ENCODE measurements at places on chromosomes 16 and 17.

DNA sequence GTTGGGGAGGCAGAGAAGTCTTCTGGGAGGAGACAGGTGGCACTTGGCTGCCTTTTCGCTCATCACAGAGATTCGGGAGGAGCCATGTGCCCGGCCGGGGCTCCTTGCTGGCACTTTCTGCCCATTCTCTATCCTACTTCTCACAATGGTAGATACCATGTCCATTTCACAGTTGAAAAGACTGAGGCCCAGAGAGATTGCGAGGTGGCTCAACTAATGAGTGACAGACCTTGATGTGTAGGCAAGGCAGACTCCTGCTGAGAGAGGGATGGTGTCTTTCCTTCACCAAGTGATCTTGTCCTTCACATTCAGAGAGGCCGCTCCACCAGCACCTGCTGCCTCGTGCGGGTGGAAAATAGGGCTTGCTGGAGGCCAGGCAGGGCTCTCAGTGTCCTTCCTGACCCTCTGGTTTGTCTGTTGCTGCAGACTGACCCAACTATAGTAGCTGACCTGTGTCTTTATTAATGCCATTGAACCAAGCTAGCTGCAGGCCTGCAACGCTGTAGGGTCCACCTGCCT is 42.1 kb downstream of the MPRIP start:
- DNase-seq: no peak

DNA sequence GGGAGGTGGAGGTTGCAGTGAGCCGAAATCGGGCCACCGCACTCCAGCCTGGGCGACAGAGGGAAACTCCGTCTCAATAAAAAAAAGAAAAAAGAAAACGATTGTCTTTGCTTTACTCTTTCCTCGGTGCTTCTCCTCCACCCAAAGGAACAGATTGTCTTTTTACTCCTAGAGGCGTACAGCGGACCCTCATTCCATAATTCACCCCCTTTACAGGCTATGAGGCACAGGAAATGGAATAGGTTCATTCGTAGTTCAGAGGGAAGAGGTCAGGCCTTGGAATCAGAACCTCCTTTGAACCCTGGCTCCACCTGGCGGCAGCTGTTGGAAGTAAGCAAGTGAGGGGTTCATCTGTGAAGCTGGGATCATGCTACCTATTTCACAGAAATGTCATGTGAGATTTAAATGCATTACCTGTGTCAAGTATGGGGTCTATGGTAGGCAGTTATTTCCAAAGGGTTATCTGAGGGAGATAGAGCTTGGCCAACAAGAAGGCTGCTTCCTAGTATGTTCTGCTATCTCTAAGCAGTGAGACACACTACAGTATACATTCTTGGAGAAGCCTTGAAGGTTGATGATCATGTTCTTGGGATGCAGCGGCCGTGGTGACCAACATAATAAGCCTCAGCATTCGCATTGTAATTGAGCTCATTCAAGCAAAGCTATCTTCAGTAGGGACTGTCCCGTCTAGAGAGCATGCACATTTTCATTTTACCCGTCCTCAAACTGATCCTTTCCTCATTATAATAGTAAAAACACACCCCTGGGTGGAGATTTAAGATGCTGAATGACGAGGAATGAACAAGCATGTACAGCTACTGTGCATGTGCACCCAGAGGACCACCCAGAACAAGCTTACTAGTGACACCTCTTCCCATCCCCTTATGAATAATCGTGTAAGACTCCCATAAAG is 18.7 kb upstream of the ZNF689 start:
- DNase-seq: peak; percentile 75

GRCh38 chr17:21289902-21290571 is 5.5 kb downstream of the MAP2K3 start:
- no peak for DNase-seq

DNA sequence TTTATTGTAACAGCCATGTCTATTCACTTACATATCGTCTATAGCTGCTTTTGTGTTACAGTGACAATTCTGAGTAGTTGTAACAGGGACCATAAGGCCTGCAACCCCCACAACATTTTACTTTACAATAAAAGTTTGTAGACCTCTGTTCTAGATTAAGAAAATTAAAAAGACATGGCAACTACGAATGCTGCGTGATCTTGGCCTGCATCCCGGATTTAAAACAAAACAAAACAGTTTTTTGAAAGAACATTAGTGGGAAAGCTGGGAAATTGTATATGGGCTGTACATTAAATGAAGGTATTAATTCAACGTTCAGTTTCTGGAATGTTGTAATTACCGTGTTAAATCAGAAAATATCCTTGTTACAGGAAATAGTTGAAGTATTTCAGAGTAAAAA is 64.1 kb downstream of the RMI2 start:
- DNase-seq: no peak

- no peak for DNase-seq
These were observed 179.3 kb downstream of the SEC14L1 start for GRCh38 chr17:77320044-77320440.

DNA sequence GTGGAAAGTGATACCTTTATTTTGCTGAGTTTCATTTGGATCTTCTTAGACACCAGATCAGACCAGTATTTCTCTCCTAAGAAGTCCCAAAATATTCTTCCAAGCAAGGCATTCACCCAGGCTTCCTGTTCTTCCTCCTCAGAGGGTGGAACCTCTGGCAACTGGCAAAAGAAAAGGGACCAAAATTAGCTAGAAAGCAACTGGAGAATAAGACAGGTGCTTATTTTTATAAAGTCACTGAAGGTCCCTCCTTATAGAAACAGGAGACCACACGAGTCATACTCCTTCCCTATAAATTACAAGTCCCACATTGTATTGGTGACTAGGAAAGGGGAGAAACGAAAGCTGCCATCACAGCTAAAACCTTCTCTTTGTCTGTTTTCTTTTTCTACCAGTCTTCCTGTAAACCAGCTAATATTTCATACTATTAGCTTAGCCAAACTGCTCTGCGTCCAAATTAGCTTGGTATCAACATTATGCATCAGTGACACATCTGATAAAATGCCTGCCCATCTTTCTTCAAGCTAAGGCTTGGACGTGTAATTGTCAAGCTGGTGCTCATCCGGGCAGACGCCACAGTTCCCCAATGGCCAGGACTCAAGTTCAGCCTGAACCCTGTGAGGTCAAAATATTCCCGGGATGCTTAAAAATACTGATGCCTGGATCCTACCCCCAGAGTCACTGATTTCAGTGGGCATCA is 47.5 kb upstream of the ERN1 start:
- DNase-seq: no peak

DNA sequence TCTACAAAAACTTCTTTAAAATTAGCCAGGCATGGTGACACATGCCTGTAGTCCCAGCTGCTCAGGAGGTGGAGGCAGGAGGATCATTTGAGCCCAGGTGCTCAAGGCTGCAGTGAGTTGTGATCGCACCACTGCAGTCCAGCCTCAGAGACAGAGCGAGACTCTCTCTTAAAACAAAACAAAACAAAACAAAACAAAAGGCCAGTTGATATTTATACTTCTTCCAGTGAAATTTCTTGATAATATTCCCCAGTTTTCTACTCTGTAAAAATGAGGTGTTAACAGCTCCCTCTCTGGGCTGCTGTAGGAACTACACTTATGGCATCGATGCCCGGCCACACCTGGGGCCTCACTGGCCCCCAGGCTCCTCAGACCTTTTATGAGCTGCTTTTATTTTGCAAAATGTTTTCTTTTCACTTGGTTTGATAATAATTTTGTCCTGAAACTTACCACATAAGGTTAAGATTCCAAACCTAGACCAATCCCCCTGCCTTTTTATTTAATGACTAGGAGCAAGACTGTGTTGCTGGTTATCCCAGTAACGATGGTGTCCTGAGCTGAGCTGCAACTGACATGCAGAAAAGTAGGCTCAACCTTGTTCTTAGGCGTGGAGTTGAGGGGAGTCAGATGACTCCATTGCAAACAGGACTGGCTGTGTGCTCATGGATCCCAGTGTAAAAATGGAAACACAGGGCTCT is 17.6 kb downstream of the MAPK8IP3 start:
- DNase-seq: no peak

GRCh38 chr16:16164243-16164642 is 59.1 kb downstream of the ABCC6 start:
- no peak for DNase-seq

DNA sequence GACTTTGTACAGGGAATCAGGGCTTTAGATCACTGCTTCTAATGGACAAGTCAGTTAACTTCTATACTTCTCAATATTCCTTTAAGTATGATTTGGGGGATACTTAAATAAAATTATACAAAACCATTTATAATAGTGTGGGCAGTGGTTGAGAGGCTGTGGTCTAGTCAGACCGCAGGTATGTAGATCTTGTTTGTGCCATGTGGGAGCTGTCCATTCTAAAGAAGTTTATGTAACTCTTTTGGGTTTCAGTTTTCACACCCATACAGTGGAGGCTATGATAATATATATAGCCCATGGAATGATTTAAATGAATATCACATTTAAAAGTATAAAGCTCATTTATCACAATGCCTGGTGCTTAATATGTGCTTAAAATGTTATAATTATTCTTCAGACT is 654.3 kb upstream of the KIF2B start:
- no peak for DNase-seq

GRCh38 chr17:46847204-46848191 is 3.9 kb upstream of the WNT9B start:
- no peak for DNase-seq

DNA sequence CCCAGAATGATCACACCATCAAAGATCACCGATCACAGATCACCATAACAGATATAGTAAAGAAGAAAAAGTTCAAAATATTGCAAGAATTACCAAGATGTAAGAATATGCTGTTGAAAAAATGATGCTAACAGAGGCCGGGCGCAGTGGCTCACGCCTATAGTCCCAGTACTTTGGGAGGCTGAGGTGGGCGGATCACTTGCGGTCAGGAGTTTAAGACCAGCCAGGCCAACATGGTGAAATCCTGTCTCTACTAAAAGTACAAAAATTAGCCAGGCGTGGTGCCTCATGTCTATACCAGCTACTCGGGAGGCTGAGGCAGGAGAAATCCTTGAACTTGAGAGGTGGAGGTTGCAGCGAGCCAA is 53.2 kb downstream of the CPPED1 start:
- DNase-seq: no peak

DNA sequence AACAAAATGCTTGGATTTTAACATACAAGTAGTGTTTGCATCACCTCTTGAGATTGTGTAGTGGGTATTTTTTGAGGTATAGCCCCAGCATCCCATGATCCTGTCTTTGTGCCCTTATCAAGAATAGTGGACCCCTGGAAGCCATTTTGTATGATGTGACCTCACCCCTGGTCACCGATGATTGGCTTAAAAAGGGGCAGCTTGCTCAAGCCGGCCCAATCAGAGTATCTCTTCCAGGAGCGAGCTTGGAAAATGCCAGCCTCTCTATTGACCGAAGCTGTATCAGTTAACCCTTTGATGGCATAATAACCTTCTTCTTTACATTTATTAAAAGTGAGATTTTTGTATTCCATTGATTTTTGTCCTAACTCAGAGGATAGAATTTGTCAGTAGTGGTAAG is 55.5 kb upstream of the FAM20A start:
- DNase-seq: no peak

GRCh38 chr17:28563475-28563874 is 7.8 kb downstream of the PIGS start:
- no peak for DNase-seq

DNA sequence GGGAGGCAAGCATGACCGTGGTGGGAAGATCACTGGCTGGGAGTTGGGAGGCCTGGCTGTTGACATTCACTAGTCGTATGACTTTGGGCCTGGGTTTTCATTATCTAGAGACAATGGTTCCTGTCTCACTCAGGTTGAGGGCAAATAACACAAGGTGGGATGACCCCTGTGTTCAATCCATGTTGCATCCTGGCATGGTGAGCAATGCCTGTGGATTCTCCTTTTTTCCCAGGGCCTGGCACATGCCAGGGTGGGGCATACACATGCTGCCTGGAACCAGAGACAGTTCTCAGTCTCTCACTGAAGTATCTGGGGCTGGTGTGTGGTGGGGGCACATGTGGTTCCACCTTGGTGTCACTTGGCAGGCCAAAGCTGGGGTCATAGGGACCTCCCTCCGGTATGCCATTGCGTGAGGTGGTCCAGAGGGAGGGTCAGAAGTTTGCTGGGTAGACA is 5.4 kb downstream of the THRA start:
- DNase-seq: no peak

DNA sequence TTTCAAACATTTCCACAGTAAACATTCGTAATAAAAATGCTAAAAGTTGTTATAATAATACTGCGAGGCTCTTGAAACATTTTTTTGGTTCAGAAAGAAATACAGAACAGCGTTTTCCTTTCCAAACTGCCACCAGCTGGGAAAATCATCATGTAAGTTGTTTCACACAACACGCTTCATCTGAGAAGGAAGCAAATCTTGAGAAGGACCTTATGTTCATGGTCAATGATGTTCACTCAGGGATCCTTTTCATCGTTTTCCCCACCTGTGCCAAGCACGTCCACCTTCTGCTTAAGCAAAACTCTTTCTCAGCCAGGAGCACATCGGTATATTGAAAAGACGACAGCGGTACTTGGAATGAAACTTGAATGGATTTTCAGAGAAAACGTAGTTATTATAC is 274.5 kb upstream of the ELAC2 start:
- no peak for DNase-seq

DNA sequence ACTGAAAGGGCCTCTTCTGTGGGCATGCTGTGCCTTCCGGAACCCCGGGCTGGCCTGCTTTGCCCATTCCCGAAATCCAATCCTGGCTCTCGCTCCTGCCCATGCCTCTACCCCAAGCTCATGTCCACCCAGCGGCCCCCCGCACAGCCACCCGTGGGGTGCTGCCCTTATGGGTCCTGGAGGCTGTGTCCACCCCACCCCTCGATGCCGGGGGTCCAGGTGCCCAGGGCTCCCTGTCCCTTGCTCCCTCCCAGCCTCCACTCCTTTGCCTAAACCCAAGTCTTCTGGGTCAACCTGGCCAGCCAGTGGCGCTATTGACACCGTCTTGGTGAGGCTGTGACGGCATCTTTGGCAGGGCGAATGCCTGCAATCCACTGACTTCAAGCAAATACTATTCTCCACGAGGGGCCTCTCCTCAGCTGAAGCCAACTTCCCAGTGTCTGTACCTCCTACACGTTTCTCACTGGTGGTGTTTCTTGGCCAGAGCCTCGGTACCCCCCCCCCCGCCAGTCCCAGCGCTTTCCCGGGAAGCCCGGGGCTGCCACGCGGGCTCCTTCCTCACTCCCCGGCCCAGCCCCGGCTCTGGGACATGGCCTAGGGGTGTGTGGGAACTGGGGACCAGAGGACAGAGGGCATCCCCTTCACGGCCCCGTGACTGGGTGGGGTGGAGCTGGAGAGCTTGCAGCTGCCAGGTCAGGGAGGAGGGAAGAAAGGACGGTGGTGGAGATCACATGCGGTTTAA is 12.2 kb upstream of the DUS1L start:
- DNase-seq: no peak

- no peak for DNase-seq
These were observed 49.2 kb downstream of the PDPK1 start for GRCh38 chr16:2586901-2587480.

DNA sequence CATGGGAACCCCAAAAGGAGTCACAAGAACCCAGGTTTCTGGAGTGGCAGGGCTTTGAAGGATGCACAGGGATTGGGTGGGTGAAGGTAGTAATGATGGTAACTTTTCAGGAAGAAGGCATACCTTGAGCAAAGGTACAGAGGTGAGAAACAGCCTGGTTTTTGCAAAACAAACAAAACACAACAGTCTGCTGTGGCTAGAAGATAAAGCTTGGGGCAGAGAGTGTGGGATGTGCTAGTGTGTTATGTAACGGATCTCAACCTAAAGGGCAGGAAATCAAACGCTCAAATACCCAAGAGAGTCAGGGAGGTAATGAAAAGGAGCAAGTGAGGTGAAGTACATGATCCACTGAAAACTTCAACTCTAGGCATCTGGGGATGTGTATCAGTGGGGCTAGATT is 4.6 kb downstream of the PTGES3L start:
- DNase-seq: no peak
